Stimulated activated CD4-positive, alpha-beta T cell treated with anti-CD3 and anti-CD28 coated beads, Interleukin-12 subunit alpha, Interleukin-12 subunit beta, amount 100 ng/mL, for 24 hours (primary cell): ENCODE measurements at places on chromosomes 7 and 10.

DNA sequence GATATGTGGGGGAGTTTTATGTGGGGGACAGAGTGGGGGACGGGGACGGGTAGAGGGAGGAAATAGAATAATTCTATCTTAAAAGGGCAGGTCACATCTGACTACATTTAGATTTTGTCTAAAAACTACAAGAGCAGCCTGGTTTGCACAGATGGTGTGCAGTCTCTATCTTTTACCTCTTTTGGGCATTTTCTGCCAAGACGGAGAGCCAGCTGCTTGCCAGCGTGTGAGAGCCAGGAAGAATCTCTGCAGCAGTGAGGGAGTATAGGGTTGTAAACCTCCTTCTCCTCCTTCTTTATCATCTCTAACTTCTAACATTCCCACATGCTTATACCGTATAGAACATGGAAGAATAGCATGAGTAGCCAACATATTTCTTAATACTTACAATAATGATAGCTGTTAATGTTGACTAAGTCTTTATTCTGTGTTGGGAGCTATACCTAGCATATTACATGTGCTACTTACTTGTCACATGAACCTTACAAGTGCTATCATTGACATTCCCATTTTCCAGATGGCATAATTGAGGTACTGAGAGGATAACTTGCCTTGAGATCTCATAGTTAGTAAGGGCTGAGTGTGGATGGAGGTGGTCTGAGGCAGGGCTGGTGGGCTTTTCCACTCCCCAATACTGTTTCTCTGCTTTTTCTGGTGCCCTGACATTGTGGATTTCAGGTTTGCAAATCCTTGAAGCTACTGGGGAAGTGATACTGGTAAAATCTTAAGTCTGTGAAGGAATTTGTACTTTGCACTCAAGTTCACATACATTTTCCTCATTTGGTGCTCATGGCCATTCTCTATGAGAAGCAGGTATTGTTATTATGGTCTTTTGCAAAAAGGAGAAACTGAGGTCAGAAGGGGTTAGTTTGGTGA lies 1.1 kb downstream of the ENTPD1 start:
- no peak for DNase-seq

DNA sequence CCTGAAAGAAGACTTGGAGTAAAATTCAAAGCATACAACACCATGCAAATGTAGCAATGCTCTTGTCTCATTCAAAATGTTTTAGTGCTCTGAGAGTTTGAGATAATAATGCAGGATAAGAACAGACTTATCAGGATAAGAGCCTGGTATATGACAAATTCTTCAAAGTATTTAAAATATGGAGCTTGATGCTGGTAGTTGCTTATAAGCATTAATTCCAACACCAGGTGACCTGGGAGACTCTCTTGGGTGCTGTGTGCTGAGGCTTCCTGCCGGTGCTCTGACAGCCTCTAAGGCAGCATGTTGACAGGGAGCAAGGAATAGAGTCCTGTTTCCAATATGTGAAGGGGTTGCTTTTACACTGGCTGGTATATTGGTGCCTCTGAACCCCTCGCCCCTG lies 34.8 kb upstream of the SLC26A5 start:
- no peak for DNase-seq

DNA sequence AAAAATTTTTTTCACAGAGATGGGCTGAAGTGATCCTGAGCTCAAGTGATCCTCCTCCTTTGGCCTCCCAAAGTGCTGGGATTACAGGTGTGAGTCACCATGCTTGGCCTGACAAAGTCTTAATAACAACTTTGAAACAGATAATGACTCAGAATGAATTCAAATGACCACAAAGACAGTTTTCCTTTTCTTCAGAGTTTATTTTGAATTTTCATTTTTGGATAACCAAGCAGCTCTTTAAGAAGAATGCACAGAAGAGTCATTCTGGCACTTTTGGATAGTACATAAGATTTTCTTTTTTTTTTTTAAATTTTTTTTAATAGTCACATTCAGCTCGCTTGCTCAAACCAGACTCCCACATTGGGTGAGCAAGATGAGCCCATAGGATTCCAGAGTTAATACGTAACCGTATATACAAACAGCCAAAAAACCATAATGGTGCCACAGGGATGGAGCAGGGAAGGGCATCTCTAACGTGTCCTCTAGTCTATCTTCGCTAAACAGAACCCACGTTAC lies 43.0 kb upstream of the NMT2 start:
- DNase-seq, result no peak

- DNase-seq, result no peak
Observed at GRCh38 chr10:93437946-93438612, 44.1 kb downstream of the MYOF start.

DNA sequence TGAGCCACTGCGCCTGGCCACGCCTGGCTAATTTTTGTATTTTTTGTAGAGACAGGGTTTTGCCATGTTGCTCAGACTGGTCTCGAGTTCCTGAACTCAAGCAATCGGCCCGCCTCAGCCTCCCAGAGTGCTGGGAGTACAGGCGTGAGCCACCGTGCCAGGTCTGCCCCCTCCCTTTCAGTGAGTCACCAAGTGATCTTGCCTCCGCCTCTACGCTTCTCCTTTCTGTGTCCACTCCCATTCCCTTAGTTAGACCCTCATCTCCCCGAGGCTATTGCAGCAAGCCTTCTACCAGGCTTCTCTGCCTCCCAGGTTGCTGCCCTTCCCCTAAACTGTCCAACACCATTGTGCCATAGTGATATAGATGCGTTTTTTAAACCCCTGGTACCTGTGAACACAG lies 32.9 kb downstream of the CDC123 start:
- DNase-seq, result no peak

DNA sequence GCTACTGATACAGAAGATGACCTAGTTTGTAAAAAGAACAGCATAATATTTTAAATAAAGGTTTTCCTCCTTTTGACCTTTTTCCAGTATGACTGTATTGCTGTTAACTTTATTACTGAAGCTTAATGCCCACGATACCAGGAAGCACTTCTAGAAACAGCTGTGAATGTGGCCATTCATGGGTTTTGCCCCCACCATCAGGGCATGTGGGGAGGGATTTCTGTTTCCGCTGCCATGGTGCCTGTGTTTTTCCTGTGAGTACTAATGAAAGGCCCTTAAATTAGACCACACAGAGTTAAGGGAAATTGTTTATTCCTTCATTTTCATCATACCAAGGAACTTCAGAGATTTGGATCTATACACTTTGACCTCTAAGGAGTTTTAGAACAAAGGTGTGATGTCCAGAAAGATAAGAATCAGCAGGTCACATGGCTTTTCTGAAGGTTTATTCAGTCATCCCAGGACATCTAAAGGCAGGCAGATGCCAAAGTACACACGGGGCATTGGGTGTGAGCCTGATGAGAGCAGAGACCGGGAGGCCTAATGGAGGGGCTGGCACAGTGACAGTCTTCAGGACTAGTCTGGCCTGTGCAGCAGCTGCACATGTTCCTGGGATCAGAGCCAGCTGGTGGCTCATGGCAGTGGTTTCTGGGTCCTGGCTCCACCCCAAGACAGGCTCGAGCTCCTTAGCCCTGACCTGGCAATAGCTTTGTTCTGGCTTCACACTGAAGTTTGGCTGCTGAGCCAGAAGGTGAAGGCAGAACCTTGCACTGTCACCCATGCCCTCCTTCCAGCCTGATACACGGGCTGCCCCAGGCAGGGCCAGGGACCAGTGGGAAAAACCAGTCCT lies 190.9 kb downstream of the REEP3 start:
- DNase-seq, result no peak

GRCh38 chr7:75900617-75901315 lies 14.2 kb upstream of the POR start:
- DNase-seq, result no peak

GRCh38 chr10:84292502-84292901 lies 35.9 kb upstream of the CCSER2 start:
- no peak for DNase-seq

DNA sequence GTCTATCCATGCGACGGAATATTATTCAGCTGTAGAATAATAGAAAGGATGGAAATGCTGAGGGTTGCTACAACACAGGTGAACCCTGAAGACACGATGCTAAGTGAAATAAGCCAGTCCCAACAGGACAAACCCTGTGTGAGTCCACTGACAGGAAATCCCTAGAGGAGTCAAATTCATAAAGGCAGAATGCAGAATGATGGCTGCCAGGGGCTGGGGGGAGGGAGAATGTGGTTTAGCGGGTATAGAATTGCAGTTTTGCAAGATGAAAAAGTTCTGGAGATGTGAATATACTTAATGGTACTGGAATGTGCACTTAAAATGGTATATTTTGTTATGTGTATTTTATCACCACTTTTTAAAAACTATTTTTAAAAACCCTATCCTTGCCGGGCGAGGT lies 36.9 kb upstream of the DOCK1 start:
- no peak for DNase-seq

DNA sequence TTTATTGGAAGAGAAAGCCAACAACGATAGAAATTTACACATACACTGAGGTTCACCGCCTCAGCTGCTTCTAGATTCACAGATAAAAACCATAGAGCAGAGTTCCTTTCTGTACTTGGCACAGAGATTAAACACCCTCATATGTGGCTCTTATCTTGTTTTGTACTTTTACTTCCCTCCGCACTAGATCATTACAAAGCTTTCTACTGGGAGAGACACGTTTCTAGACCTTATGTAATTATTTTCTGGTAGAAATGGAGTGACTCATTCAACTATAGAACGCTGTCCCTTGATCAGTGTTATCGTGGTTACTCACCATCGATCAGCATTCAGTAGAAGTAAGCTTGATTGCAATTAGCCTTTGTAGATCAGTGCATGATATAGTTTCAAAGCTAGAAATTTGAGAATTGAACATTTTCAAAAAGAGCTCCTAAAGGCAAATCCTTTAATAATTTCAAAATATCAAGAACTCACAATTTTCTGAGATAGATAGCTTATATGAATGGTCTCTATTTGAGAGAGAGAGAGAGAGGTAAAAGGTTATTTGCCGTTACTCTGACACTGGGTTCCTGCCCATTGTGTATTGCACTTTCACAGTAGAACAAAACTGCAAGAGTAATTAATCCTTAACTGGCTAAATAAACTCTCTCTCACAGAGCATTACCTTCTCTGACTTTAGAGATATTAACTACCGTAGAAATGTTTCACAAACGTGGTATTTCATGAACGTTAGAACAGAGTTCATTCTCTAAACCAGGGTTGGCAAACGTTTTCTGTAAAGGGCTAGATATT lies 26.1 kb upstream of the DNAJC1 start:
- no peak for DNase-seq

DNA sequence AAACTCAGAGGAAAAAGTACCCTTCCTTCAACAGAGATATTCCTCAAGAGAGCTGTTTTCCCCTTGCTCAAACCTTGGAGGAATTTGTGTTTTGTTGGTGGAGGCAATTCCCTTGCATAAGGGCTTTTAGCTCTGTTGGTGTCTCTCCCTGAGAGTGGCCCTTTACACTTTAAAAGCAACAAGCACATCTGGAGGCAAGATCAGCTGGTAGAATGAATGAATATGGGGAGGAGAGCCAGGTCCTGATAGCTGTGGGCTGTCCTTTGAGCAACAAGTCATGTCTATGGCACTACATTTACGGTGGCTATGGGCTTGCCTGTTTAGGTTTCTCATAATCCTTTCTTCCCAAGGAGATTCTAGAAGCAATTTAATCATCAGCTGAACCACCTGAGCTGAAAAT lies 384.0 kb downstream of the SORCS3 start:
- no peak for DNase-seq

GRCh38 chr10:101840102-101840684 lies 3.4 kb downstream of the KCNIP2 start:
- no peak for DNase-seq

DNA sequence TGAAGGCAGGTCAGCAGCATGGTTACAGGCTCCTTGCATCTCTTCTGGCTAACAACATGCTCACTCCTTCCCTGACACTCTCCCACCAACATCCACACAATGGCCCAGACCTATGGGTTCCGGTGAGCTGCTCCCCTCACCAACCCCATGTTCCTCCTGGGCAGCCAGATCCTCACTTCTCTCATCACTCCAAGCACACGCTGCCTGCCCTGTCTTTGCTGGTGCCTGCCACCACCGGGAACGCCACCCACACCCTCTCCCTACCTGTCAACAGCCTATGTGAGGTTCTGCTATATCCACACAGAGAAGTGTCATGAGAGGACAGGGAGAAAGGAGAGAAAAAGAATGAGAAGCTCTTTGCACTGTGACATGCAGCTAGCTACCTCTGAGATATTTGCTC lies 14.6 kb downstream of the PARP12 start:
- DNase-seq, result no peak

- no peak for DNase-seq
Observed at GRCh38 chr10:126063353-126063791, 167.0 kb downstream of the FANK1 start.

DNA sequence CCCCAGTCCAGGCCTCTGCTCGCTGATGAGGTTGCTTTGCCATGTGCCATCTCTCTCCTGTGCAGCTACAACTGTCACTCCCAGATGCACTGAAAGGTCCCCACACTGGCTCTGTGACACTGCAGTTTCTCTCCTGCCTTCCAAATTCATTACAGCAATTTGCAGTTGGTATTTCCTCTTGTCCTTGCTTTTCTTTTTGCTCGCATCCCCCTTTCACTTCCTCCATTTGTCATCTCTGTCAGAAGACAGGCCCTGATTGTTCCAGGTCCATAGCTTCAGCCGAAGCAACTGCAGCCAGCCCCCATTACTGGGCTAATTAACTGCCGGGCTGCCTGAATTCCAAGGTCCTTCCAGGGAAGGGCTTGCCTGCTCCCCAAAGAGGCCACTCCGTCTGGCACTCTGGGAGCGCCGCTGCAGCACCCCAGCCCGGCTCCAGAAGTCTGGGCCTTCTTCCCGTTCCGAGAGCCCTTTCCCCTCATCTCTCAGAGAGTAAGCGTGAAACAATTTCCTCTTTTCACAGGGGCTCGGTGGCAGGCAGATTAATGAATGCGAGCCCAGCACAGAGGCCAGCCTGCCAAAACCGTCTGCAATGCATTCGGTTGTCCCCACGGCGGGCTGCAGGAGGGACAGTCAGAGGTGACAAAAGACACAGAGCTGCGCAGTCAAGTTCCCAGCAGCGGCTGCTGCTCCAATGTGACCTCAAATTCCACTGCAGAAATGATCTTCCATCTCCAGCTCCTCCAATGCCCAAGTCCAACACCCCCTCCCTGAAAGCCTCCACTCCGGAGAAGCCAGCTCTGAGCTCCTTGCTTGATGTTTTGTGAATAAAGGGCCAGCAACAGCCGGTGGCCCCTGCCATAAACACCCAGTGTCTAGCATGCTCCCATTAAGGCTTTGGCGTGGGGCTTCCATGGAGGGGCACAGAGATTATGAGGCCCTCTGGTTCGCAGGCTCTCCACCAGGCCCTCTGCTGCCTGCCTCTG lies 279.4 kb upstream of the HABP2 start:
- DNase-seq, result no peak
